CD14-positive monocyte (primary cell): ENCODE measurements at places on chromosomes 5 and 9.
A peak's percentile ranks its signal among the peaks of the same experiment; 100 is the strongest.

DNA sequence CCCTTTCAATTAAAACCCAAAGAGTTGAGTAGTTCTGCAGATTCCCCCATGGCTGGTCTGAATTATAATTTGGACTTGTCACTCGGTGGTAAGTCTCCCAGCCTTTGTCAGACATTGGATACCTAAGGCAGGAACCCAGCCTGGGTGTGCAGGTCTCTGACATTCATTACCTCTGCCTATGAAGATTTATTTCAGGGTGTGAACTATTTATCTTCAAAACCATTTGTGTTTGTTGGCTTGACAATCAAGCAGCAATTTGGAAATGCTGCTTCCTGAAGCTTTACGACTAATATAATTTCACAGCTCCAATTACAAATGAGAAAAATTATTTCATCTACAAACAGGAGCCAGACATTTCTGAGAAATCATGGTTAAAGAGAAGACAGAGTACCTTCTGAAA, 160.5 kb downstream of the DOCK2 start:
- DNase-seq = no peak

- DNase-seq = no peak
These were observed 5.4 kb downstream of the MED22 start for GRCh38 chr9:133342570-133342969.

DNA sequence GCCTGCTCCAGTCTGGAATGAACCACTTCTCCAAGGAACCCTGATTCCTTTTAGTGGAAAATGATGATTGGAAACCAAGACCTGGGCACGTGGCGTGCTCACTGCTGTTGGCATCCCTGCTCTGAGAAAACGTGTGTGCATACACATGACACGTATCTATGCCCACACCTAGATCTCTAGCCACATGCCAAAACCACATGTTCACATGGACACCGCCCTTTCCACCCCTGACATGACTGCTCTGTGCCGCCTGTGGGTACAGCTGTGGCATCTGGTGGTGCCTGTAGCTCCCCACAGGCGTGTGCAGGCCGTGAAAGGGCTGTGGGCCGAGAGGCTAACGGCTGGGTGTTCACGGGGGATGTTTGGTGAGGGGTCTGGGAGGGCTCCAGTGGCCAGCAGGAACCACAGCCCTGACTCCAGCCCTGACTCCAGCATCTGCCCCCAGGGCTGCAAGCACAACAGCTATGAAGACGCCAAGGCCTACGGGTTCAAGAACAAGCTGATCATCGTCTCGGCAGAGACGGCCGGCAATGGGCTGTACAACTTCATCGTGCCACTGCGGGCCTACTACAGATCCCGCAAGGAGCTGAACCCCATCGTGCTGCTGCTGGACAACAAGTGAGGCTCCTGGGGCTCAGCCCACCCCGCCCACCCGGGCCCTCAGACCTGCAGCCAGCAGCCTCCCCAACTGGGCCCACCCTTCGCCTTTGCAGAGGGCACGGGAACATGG, 75.1 kb downstream of the KCNT1 start:
- DNase-seq = no peak

GRCh38 chr5:32207355-32207634, 33.2 kb upstream of the GOLPH3 start:
- peak; percentile 75 for DNase-seq

DNA sequence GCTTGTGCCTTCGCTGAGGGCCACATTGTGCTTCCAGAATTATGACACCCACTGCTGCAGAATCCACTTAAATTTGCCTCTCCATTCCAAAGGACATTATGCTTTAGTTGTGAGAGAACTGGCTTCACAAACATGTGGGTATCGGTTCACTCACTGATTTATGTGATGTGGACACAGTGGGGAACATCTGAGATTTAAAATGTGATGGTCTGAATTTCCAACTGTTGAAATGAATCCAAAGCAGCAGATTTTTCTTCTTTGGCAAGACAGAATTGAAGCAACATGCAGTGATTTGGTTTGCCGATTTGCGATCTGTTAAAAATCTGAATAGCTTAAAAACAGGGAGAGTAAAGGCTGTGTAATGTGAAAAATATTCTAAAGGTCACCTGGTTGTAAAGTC, 20.3 kb downstream of the PCSK5 start:
- no peak for DNase-seq

DNA sequence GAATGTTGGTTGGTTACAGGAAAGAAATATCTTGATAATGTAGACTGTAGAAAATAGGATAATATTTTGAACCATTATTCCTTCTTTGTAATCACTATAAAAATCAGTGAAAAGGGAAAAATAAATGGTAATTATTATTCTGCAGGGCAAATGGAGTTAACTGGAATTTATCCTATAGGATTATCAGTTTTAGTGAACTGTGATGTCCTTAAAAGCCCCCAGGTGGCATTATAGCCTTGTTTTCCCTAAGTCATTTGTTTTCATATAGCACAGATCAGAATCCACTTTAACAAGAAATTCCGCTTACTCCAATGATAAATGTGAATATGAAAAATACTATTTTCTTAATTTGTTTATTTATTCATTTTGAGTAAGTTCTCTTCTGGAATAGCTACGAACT, 26.2 kb upstream of the WDR41 start:
- no peak for DNase-seq

GRCh38 chr5:146069780-146070099, 35.6 kb downstream of the PLAC8L1 start:
- DNase-seq = no peak
